ENCODE measurements at places on chromosomes 2 and 18. TPM values are rescaled to one million over a fixed set of nuclear protein-coding genes. Genes with fewer than 3 reads are reported as not detected.

DNA sequence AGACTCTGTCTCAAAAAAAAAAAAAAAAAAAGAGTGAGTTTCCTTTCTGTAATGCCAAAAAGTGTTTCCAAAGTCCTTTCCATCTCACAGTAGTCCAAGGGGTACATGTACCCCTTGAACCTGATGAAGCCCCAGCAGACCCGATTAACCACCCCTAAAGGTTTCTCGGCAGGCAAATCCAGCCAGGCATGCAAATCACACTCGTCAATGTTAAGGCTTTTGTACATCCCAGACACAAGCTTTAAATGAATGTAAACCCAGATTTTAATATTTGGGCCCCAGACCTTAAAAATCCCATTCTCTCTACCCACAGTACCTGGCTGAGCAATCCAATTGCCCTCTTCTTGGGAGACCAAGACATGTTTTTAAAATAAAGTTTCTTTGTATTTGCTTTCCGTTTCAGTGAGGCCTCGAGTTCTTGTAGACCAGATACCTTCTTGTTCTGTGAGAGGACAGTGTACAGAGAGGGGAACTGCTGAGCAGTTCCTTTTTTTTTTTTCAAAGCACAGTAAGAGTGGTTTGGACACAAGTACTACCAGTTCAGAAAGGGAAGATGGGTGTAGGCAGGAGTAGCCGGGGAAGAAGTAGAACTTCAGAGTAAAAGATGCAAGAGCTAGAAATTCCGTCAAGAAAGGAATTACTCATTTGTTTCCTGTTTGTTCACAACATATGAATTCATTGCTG, at the start of gene NLRC4:
Gene NLRC4, minus strand, starts transcription at position 465 of the 684 bp plus-strand sequence. CDS start 8,111 bp downstream, outside the sequence.
- no peak for ATAC-seq

- ATAC-seq: no peak
Observed at GRCh38 chr2:15801904-15802303, 138.4 kb upstream of the MYCN start.

DNA sequence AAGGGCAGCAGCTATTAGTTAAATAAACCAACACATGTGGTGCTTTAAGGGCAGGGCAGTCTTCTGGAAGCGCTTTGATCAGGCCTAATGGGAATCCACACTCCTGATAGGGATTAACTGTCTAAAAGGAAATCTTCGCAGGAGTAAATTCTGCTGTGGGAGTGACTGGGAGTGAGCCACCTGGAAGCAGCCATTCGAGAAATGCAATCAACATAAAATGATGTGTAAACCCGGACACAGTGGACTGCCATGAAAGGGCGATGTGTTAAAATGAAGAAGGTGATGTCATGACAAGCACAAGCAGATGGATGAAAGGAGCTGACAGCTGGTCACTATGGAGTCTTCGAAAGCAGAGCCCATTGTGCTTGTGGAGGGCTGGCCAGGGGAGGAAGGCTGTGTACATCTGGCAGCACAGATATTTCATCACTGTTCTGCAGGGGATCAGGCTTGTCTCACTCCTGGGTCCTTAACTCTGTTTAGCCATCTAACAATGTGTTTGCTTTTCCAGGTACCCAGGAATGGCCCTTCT, 24.8 kb upstream of the GALNT14 start:
- peak; percentile 77 for ATAC-seq

Gene MDH1B
- 4.0 TPM for total RNA-seq

Gene REG3A
- total RNA-seq: not detected

DNA sequence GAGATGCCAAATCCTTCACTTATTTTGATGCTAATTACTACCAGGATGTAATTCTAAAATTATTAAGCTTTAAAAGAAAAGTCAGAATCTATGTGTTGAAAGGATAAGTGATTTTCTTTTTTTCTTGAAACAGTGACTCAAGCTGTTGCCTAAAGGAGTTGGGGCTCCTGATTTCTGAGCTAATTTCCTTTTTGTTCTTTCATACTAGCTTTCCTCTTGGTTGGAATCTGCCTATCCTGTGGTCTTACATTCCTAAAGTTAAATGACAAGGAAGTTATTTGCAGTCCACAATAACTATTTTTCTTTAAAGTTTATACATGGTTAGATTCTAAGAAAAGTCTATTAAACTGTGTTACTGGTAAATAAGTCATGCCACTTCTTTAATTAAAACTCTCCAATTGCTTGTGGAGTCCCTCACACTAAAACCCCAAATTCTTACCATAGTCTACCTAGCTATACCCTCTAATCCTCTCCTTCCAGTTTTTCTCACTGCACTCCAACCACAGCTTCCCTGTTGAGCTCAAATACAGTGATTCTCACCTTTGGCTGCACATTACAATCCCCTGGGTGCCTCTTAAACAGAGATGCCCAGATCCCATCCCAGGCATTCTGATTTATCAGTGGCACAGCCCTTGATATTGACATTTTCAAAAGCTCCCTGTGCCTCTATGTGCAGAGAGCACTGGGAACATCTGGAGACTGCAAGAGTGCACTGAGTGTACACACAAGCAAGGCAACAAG, 63.3 kb upstream of the EFEMP1 start:
- no peak for ATAC-seq

Gene PLGLB2
- 0.97 TPM for total RNA-seq

Gene DYNAP
- total RNA-seq: not detected

- ATAC-seq: peak; percentile 63
Observed at GRCh38 chr2:137467246-137467862, 496.9 kb upstream of the HNMT start.

Gene LCT
- 0.49 TPM for total RNA-seq

- ATAC-seq: no peak
Observed at GRCh38 chr2:75632813-75633212, 13.8 kb upstream of the MRPL19 start.

Gene RMDN2
- total RNA-seq: 5.9 TPM

Gene SPAG16
- total RNA-seq: 13.2 TPM

GRCh38 chr18:75052475-75052874, 156.5 kb downstream of the PTGR3 start:
- ATAC-seq: no peak

DNA sequence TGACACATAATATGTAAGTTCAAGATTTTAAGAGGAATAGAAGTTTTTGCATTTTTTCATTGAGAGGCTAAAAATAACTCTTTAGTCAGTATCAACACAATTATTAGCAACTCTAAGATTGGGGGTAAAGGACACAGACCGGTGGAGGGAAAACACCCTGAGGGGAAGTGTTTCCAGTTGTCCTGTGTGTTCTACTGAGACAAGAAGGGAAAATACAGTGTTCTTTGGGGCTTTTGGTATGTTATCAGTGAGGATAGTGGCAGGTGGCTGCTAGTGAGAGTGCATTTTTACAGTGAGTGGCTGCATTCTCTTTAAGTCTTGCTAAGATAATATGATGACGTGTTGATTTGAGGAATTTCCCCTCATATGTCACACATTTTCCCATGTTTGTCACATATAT, 507.5 kb downstream of the PARD3B start:
- ATAC-seq: no peak

Gene MORN2
- 35.2 TPM for total RNA-seq

Gene DDX1
- total RNA-seq: 91.4 TPM

Gene MALL
- total RNA-seq: 0.05 TPM

DNA sequence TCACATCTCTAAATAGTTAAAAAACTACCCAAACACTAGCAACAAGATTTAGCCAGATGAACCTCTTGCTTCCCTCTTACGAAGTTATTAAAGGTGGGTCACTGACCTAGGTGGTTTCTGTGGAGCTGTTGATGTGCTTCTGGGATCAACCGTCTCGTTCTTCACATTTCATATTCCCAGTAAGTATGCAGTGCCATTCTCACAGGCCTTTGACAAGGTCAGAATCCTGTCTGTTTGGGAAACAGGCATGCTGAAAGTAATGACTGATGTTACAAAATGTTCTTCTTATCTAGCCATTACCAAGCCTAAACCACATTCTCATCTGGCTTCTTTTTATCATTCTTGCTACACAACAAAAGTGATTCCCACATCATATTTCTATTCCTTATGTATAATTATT, 70.3 kb downstream of the WDR7 start:
- no peak for ATAC-seq

DNA sequence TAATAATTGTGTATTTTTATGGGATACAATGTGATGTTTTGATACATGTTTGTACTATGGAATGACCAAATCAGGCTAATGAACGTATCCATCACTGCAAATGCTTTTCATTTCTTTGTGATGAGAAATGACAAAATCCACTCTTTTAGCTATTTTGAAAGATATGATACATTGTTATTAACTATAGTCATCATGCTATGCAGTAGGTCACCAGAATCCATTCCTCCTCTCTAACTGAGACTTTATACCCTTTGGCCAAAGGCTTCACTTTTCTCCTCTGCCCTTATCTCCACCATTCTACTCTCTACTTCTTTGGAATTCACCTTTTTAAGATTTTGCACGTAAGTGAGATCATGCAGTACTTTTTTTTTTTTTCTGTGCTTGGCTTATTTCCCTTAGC, 44.5 kb upstream of the TMEM17 start:
- no peak for ATAC-seq

GRCh38 chr18:48176909-48177308, 232.3 kb downstream of the ZBTB7C start:
- peak; percentile 78 for ATAC-seq

DNA sequence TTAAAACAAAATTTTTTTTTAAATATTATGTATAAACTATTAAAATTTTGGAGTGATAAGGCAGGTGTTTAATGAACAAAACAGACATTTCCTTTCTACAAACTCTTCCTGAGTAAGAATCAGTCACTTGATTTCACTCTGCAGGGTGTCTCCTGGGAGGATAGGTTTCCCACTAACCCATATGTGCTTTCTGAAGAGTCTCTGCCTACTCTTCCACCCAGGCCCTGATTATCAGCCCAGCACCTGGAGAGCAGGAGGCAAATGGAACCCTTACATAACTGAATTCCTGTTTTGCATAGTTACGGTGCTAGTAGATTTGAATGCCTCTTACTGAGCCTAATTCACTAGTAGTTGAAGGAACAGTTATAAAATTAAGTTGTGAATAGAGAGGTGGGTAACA, 1718.6 kb downstream of the SUCLG1 start:
- ATAC-seq: no peak

- ATAC-seq: no peak
Observed at GRCh38 chr2:202186641-202187202, 51.7 kb downstream of the SUMO1 start.

Gene NPAS2
- 3.8 TPM for total RNA-seq

DNA sequence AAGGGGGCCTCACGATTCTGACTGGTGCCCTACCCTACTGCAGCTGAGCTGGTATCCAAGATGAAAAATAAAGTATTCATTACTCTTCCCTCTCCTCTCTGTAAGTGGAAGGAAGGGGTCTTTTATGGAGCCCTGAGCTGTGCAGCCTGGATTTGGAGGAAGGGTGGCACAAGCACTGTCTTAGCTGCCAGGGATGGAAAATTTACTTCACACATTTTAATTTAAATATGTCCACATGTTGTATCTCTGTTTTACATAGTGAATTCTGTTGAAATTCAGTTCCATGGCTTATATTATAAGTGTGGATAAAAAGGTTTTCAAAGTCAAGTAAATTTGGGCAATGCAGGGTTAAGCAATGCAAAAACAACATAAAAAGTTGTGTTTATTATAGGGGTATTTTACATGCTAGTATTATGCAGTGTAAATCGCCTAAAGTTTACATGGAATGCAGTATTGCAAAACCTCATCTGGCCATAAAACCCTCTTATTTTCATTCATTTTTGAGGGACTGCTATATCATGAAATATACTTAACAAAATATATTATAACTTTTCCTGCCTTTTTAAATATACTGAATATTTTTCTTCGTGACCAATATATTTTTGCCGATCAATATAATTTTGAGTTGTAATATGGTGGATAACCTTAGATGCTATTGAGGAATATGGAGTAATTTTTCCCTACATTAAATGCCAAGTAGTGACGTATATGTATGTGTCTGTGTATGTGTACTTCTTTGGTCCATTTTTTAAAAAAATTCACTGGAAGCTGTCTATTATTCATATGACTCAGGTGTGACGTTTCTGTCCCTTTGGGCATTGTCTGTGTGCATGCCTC, 333.9 kb upstream of the CYRIA start:
- ATAC-seq: no peak

Gene ALPP
- not detected for total RNA-seq

GRCh38 chr2:132621131-132621875, 48.7 kb downstream of the LYPD1 start:
- ATAC-seq: no peak

Gene CFAP221
- total RNA-seq: 2.6 TPM

GRCh38 chr2:15389895-15390294, 171.2 kb downstream of the NBAS start:
- peak; percentile 33 for ATAC-seq

DNA sequence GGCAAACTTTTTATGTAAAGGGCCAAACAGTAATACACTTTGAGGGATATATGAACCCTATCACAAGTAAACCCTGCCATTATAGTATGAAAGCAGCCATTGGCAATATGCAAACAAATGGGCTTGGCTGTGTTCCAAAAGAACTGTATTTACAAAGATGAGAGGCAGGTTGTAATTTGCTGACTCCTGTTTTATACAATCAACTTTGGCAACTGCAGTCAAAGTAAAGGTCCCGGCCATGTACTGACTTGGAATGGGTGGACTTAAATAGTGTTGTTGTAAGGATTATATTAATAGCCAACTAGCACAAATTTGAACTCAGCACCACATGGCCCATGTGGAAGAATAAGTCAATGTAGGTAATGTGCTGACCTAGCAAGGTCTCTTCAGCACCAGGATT, 223.4 kb downstream of the WDPCP start:
- ATAC-seq: no peak

Gene TFPI
- 79.3 TPM for total RNA-seq

GRCh38 chr18:36830158-36830495, 1.2 kb downstream of the KIAA1328 start:
- ATAC-seq: no peak

Gene GREB1
- total RNA-seq: 7.7 TPM

Gene AOX1
- total RNA-seq: 0.78 TPM

Gene TCF23
- total RNA-seq: 0.66 TPM

DNA sequence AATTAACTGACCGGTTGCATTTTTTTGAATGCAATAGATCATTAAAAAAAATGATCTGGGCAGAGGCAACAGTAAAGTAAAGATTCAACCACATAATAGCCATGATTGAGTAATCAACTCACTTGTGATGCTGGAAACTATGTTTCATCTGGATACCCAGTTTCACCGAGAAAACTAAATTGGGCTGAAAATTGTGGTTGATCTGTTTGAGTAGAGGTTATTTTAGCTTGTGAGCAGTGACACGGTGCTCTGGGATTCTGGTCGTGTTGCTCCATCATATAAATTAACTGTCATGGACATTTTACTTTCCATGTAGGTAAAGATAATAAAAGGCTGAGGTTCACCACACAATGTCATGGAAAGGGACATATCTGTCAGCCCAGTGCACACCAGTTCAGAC, 58.7 kb downstream of the CD226 start:
- no peak for ATAC-seq

Gene COL4A4
- total RNA-seq: 0.43 TPM

Gene APOB
- total RNA-seq: 0.11 TPM

- ATAC-seq: no peak
Observed at GRCh38 chr2:61807036-61807757, 46.7 kb downstream of the FAM161A start.

Gene BABAM2
- 119 TPM for total RNA-seq

- no peak for ATAC-seq
Observed at GRCh38 chr2:240810199-240810598, 9.8 kb downstream of the KIF1A start.
